ENCODE measurements at places on chromosomes 1 and 21.

DNA sequence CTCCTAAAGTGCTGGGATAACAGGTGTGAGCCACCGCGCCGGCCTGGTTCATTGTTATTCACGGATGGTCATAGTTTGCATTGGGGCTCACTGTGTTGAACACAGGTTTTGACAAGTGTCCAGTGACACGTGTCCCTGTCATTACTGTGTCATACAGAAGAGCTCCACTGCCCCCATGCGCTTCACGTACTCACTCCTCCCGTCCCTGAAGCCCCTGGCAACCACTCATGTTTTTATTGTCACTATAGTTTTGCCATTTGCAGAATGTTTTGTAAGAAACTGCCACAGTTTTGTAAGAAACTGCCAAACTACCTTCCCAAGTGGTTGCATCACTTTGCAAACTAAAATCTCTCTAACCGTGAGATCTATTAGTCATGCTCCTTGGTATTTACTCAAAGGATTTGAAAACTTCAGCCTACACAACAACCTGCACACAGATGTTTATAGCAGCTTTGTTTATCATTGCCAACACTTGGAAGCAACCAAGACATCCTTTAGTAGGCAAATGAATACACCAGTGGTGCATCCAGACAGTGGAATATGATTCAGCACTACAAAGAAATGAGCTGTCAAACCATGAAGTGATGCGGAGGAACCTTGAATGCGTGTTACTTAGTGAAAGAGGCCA is 163.2 kb upstream of the COL6A1 start:
- no peak for DNase-seq

DNA sequence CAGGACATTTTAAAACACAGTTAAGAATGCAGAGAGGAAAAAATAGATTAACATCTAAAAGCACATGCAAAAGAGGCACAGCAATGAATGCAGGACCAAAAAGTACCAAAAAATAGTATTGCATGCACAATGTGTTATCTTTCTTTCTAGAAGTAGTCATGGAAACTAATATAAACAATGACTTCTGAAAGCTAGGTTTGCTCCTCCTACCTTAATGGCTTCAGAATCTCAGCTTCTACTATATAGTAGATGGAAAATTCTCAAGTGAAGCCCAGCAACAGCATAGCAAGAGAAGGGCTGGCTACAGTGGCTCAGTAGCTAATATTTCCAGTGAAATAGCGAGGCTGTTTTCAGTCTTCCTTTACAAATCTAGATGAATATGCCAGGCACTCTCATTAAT is 125.1 kb downstream of the CRB1 start:
- no peak for DNase-seq

DNA sequence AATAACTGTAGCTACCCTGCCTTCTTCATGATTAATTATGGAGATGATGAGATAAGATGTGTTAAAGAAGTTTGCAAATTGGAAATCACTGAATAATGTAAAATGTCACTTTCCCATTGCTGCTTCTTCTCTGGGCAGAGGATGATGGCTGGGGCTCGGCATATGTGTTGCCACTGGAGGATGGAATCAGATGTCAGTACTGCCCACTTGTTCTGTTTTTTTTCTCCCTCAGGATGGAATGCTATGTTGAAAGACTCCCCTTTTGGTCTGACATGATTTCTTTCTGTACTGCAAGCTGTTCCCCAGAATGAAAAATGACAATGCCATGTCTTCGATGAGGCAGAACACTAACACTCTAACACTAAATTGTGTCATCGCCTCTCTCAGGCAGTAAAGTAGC is 373.9 kb upstream of the SPAG17 start:
- DNase-seq, result no peak

GRCh38 chr1:6123816-6124215 is 56.3 kb downstream of the CHD5 start:
- no peak for DNase-seq

- DNase-seq, result no peak
Measured at GRCh38 chr1:182446033-182446669, 3.8 kb upstream of the RGSL1 start.

DNA sequence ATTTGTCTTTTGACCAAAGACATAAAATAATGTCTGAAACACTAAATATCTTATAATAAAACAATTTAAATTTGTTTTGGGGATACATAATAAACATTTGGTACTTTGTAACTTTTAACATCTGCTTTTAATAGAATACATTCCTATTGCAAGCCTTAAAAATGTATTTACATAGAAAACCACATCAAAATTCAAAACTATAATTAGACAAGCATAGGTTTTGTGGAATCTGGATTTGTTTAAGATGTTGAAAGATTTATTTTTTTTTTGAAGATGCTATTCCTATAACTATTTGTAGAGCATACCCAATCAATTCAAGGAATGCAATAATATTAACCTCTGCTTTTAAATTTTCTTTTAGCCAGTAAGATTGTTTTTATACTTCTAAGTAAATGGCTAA is 125.7 kb downstream of the FMN2 start:
- DNase-seq, result no peak

DNA sequence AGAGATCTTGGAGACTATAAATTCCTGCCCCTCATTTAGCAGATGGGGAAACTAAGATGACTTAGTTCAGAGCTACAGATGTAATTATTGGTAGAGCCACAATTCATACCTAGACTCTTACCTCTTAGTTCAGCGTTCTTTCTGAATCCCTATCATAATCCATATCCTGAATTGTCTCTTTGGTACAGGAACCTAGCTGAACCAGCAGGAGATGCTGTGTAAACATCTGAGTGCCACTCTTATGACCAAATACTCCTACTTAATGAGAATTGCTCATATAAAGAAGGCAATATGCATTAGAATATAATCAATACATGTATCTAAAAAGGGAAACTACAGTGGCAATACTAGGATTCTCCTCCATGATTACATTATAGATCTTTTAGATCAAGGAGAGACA is 459.0 kb downstream of the SIPA1L2 start:
- no peak for DNase-seq

- DNase-seq, result no peak
Measured at GRCh38 chr1:96660503-96660902, 61.1 kb upstream of the PTBP2 start.

GRCh38 chr1:18716112-18716784 is 85.6 kb downstream of the PAX7 start:
- no peak for DNase-seq

GRCh38 chr1:109281680-109282496 is 1.1 kb downstream of the PSRC1 start:
- DNase-seq, result no peak

GRCh38 chr1:234841281-234841680 is 231.3 kb upstream of the IRF2BP2 start:
- no peak for DNase-seq

- DNase-seq, result no peak
Measured at GRCh38 chr21:17526776-17527175, 13.9 kb downstream of the CXADR start.

DNA sequence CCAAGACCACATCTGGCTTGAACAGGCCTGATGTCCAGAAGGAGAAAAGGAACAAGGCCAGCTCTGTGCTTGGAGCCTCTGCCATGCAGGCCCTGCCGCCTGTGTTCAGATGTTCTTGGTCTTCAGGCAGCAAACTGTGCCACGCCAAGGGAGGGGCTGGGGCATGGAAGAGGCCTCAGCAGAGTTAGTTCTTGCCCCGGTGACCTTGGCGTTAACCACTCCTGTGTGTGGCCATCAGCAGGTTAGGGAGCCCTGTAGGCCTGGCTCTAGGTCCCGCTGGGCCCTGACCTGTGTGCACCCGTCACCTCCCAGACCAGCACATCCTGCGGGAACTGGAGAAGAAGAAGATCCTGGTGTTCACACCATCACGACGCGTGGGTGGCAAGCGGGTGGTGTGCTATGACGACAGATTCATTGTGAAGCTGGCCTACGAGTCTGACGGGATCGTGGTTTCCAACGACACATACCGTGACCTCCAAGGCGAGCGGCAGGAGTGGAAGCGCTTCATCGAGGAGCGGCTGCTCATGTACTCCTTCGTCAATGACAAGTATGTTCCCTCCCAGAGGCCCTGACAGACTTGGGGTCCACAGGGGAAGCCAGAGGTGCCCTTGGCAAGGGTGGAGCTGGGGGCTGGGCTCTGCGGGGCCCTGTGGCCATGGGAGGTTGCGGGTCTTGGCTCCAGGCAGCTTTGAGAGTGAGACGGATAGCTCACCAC is 7.1 kb downstream of the ZC3H12A start:
- no peak for DNase-seq

- DNase-seq, result no peak
Measured at GRCh38 chr1:39776886-39777285, 5.7 kb upstream of the OXCT2 start.

GRCh38 chr21:39869141-39869818 is 2.0 kb downstream of the PCP4 start:
- no peak for DNase-seq

- DNase-seq, result no peak
Measured at GRCh38 chr1:84415396-84415795, 17.1 kb downstream of the DNASE2B start.

- no peak for DNase-seq
Measured at GRCh38 chr1:234702342-234703000, 92.5 kb upstream of the IRF2BP2 start.

DNA sequence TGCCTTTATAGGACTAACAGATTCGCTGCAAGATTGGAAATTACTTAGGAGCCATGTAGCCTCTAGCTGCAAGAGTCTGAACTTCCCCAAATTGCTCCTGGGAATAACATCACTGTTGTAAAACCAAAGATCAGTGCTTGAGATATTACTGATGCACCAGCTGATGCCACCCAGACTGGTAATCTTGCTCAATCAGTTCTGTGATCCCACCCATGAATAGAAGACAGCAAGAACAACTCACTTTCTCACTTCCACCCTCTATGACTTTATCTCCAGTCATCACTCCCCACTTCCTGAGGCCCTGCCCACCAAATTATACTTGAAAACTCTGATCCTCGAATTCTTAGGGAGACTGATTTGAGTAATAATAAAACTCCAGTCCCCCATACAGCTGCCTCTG is 1011.1 kb downstream of the PLA2G4A start:
- no peak for DNase-seq

DNA sequence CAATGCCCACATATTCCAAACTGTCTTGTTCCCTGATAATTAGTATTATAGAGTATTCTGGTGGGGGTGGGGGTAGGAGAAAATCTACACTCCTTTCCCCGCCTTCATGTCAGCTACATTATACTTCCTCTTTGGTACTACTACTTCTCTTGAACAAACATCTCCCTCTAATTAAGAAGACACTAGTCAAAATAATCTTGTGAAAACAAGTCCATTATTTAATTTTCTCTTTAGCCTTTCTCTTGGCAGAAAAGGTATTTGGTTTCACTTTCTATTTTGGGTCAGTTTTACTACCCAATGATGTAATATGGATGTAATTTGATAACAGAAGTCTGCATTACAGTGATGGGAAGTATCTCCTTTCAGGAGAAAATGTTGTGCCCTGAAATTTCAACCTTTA is 22.5 kb downstream of the NTMT2 start:
- no peak for DNase-seq

DNA sequence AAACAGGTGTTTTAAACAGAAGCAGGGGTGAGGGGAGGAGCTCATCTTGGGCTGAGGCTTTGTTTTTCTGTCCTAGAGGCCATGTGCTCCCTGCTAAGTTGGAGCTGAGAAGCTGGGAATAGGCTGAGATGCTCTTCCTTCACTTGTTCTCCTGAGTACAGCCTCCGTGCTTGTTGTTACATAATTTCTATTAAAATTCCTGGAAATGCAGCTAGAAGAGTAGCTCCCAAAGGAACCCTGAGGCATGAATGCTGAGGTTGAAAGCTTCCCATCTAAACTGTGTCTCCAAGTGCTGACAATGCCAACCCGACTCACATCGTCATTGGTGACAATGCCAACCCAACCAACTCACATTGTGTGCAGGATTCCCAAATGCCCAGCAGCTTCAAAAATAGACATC is 12.6 kb upstream of the ITPKB start:
- no peak for DNase-seq

DNA sequence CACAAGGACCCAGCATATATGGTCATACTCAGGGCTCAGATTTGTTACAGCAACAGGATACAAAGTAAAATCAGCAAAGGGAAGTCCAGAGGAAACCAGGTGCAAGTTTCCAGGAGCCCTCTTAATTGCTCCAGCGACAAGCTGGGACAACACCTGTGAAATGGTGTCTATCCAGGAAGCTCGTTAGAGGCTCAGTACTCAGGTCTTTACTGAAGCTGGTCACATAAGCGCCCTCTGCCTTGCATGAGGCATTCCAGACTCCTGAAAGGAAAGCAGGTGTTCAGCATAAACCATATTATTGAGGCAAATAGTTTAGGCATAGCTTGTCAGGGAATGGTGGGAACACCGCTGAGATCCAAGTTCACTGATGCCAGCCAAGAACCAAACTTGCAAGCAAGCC is 231.0 kb downstream of the SLC35F3 start:
- DNase-seq, result no peak

DNA sequence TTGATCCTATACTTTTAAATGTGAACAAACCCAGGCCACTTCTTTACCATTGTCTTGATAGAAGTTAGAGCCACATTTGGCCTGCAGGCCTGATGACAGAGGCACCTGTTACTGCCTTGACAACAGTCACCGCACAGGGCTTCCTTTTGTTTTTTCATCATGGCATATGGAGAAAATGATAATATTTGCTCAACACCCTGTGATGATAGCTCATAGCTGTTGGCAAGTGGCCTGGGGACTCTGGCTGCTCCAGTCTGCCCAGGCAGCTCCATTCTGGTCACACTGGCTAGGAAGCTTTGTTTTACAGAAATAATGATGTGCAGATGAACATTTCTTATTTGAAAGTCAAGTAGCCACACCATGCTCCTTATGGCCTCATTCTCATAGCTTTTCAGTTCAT is 89.6 kb upstream of the GPR88 start:
- no peak for DNase-seq

DNA sequence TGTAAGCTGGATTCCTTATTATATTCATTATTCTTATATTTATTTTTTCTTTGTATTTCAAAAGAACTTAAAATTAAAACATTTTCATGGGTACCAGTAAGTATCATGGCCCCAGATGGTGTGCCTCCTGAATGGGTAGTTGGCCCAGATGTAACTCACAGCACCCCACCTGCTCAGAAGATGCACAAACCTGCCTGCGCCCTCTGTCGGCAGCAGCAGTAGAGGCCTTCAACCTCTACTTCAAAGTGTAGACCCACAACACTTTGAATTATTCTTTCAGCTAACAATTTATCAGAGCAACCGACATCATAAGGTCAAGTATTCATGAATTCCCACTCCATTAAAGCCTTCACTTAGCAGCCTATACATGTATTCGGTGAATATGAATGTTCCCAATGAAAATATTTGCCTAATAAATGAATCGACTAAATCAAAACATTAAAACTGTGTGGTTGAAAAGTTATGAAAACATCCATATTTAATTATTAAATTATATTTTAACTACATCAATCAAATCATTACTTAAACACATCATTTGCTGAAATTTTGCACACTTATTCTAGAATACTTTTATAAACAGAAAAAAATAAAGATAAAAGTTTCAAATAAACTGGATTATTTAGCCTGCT is 25.4 kb downstream of the PIGM start:
- peak; percentile 76 for DNase-seq

- no peak for DNase-seq
Measured at GRCh38 chr21:36988536-36988935, 18.0 kb upstream of the RIPPLY3 start.

All from CD4-positive, alpha-beta T cell treated with Interferon gamma for 1 hour (primary cell).